ENCODE measurements at places on chromosomes 1 and 21.

DNA sequence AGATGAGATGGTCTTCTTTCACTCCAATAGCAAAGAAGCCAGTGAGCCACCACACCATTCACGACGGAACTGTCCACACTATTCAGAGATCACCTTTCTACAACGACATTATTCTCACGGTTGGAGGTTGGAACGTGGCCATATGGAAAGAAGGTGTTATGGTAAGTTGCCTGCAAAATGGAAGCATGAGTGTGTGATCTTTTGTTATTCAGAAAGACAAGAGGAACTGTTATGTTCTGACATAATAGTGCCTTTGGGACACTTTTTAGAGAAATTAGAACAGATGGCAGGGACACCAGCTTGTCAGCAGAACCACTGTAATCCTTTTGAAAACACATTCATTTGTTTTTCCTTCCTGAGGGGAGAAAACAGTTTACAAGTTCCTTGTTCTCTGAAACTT is 75.8 kb upstream of the MCOLN3 start:
- no peak for DNase-seq

DNA sequence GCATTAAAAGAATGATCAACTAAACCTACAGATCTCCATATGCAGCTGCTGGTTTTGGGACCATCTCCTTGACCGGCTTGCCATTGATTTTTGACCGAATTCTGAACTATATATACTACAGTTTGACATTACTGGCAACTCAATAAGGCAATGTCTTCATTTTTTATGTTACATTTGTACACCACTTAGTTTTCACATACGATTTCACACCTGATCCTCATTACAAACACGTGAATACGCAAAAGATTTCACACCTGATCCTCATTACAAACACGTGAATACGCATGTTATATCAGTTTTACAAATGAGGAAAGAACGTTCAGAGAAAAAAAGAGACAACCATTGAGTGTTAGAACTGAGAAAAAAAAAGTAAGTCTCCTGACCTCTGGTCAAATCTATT is 1.1 kb downstream of the SASS6 start:
- no peak for DNase-seq

DNA sequence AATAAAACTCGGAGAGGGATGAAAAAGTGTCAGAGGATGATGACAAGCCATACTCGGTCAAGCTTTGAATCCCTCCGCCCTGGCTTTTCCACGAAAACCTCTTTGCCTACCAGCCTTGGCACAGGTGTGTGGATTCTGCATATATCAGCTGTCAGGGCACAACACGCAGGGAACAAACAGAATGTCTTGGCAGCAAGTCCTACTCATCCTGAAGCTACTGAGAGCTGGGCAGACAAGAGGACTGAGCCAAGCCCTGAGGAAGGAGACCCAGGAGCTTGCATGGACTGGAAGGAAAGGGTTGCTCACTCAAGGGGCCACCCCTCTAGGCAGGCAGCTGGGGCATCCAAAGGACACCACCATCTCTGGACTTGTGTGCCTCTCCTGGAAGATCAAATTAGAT is 132.4 kb downstream of the HMGB4 start:
- no peak for DNase-seq

DNA sequence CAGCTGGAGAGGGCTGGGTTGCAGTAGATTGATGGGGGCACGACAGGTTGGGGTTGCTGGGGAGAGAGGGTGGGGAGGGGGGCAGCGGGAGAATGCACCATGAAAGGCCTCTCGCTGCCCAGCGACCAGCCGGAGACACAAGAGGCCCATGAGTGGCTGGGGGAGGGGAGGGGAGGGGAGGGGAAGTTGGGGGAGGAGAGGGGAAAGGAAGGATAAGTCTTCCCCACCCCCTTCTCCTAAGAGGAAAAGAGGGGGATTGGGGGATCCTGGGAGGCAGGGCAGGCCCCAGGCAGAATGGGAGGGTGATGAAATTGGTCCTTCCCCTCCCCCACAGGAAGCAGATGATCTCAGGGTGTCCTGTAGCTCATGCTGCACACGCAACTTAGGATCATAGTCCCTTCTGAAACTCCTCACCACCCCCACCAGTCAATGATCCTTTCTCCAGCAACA is 45.7 kb downstream of the PAX7 start:
- DNase-seq: no peak

DNA sequence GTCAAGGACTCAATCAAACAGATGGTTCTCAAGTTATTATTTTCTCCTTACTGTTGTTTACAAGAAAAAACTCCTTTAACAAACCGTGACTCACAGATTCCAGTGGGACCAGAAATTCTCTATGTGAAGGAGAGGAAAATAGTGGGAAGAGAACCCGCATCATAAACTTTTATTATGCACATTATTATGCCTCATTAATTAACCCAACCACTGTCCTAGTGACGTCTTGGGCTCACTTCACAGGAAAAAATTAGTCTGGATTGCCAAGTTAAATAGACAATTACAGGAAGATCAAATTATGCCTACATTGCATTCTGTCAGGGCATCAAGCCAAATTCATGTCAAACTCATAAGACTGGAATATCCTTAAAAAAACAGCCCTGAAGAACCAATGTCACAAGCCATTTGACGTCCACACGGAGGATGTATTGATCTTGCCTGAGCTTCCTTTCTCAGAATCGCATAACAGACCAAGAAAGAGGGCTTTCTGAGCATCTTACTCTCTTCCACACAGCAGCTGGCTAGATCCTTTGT is 347.8 kb downstream of the DUSP10 start:
- DNase-seq: no peak

- no peak for DNase-seq
Measured at GRCh38 chr21:37737996-37738395, 178.3 kb downstream of the KCNJ6 start.

GRCh38 chr1:95815511-95815910 is 581.5 kb downstream of the RWDD3 start:
- DNase-seq: no peak

GRCh38 chr1:24206083-24206464 is 19.0 kb upstream of the IFNLR1 start:
- no peak for DNase-seq

- DNase-seq: no peak
Measured at GRCh38 chr1:224687465-224687864, 71.3 kb downstream of the CNIH3 start.

DNA sequence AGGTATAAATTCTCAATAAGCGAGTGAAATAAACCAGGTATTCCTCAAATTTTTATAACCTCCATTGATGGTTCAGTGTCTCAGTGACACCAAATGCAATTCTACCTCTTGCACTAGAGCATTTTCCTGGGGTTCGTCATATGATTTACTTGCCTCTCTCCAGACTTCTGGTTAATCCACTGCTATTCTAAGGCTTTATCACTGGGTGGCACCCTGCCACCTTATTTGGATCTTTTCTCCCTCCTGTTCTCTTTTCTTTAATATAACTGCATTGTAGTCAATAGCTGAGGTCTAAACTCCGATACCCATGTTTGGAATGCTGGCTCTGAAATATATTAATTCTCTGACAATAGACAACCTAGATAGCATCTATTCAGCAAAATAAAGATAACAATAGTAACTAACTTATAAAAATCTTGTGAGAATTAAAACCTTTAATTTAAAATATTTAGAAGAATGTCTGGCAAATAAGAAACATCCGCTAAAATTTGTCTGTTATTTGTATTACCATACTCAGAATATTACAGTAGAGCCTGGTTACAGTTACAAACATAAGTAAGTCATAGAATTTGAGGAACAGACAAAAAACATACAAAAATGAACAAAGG is 436.4 kb downstream of the PLA2G4A start:
- no peak for DNase-seq

DNA sequence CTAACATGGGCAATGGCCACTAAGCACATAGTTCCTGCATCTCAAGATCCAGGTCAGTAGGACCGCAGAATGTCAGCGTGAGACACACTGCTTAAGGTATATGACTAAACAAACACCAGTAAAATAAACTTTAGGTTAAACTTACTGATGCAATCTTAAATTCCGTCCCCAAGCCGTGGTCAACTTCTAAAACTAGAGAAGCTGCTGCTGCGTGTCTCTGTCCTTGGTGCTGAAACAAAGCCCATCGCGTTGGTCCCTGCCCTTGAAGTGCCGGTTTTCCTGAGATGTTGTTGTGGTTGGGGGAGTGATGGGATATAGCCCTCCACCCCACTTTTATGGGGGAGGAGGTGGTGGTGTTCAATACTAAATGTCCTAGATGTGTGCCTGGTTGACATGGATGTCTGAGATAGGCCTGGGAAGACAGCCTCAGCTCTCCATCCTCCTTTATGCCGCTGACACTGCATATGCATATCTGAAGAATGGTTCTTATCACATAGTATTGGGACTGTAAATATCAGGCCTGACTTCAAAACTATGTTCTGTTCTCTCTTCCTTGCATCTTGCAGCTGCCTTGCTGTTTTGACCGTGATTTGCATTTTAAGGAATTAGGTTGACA is 72.0 kb upstream of the KCNA3 start:
- DNase-seq: peak; percentile 59

DNA sequence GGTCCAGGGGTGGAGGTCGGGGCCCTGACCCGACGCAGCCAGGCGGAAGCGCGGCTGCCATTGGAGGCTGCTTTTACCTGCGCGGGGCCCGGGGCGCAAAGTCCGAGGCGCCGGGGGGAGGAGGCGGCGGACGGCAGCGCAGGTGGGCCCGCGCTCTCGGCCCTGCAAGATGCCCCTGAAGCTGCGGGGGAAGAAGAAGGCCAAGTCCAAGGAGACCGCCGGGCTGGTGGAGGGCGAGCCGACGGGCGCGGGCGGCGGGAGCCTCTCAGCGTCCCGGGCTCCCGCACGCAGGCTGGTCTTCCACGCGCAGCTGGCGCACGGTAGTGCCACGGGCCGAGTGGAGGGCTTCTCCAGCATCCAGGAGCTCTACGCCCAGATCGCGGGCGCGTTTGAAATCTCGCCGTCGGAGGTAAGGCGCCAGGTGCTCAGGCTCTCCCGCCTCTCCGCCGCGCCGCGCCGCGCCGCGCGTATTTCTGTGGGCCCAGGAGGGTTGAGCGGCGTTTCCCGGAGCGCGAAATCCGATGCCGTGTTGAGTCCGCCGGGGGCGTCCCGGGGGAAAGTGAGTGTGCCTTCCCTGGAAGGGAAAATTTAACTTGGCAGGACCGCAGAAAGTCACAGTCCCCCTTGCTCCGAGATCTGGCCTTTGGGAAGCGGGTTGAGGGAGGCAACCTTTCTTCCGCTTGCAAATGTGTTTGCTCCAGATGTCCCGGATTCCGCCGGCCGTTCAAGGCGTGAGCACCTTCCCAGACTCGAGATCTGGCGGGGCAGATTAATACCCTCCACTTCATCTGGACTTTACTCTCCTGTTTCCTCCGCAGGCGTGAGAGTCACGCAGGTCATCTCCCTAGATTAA is at the start of gene GIPC2:
Gene GIPC2 (plus strand): TSS at position 41 of the 853 bp plus-strand sequence. CDS start 129 bp downstream, at position 170.
- no peak for DNase-seq

DNA sequence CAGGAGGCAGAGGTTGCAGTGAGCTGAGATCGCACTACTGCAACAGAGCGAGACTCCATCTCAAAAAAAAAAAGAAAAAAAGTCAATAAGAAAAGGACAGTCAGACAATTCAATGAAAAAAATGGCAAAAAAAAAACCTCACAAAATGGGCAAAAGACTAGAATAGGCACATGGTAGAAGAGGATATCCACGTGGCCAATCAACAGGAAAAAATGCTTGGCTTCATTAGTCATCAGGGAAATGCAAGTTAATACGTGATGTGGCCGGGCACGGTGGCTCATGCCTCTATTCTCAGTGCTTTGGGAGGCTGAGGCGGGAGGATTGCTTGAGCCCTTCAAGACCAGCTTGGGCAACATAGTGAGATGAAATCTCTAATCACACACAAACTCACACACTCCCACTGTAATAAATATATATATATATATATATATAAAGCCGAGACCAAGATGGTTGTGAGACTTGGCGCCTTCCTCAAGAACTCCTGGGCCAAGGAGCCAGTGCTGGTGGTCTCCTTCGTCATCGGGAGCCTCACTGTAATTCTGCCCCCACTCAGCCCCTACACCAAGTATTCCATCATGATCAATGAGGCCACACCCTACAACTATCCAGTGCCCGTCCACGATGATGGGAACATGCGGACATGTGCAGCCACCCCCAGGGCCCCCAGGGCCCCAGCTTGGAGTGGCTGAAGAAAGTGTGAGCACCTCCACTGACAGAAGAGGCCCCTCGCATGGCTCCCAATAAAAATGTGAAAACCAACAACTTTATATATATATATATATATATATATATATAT is 22.9 kb upstream of the LEFTY2 start:
- DNase-seq: no peak

DNA sequence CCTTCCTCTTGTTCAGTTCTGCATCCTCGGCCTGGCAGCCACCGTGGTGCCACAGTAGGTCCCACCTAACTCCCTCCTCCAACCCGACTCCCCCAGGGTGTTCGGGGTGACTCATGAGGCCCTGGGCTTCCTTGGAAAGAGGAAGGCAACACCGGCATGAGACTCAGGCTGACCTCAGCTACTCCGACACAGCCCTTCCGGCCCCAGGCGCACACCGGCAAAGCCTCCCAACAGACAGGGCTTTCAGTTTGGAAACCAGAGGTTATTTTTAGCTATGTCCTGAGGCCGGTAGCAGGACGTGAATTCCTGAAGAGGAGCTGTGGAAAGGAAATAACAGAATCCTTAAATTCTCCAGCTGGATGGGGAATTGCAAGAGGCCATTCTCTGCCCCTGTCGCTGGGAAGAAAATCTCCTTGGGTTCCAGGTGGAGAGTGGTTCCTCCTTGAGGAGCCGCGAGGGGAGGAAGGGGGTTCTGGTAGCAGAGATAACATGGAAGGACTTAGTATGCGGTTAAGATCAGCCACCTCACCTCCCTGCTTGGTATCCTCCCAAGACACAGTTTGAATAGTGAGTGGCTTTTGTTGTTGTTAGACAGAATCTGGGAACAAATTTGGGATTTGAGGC is 24.4 kb downstream of the PLXNA2 start:
- no peak for DNase-seq

All from CD4-positive, alpha-beta T cell (primary cell).